Stomach (tissue), 19 donors: ENCODE measurements at places on chromosomes 7 and 10. TPM values are rescaled to one million over a fixed set of nuclear protein-coding genes. Genes with fewer than 3 reads are reported as not detected.

DNA sequence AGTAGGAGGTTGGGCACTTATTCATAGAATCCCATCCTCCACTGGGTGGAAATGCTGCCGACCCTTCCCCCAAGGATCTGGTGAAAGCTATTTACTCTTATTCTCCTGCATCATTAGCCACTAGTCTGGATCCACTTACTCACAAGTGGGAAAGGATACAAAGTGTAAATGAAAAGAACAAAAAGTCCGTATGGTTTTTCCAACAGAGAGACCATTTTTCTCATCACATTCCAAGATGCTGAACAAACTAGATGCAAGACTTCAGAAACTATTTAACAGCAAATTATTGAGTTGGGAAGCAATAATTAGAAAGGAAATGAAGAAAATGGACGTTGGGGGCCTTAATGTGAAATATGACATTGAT lies 242.4 kb upstream of the GLI3 start:
- DNase-seq: no peak

GRCh38 chr7:122629412-122629953 lies 69.4 kb downstream of the RNF133 start:
- DNase-seq: no peak

The FAM24B gene
- 3.1 TPM for polyA plus RNA-seq

DNA sequence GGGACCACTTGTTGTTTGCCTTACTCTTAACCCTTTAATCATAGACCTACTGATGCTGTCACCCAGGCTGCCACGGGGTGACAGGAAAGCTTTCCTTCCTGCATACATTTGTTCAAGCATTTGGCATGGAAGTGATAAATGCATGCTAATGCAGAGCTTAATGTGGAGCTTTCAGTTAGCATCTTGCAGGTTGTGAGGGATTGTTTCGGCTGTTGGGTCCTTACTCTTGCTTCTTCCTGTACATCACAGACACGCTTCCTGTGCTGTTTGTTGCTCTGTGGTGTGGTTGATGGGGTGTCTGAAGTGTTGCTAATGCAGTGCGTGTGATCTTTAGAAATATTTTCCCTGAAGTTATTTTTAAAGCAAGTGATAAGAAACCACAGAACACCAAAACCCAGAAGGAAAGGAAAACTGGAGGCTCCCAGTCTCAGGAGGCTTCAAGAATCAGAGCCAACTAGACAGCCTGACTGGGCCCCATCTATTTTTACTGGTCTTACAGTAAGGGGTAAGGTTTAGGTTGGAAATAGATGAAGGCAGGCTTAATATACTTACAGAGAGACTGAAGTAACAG lies 143.1 kb downstream of the CHN2 start:
- no peak for DNase-seq

DNA sequence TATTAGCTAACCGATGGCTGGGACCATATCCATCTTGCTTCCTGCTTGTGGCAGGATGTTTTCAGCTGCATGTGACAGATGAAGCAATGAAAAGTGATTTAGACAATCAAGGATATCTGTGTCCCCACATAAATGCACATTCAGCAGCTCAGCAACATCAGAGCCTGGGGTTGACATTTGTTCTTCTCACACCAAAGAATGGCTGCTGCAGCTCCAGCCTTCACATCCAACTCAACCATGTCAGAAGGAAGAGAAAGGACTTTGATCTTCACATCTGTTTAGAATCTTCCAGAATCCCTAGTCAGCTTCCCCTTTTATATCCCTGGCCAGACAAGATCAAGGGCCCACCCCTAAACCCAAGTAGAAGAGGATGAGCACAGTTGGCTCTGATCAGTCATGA lies 11.9 kb upstream of the FRMPD2 start:
- no peak for DNase-seq

DNA sequence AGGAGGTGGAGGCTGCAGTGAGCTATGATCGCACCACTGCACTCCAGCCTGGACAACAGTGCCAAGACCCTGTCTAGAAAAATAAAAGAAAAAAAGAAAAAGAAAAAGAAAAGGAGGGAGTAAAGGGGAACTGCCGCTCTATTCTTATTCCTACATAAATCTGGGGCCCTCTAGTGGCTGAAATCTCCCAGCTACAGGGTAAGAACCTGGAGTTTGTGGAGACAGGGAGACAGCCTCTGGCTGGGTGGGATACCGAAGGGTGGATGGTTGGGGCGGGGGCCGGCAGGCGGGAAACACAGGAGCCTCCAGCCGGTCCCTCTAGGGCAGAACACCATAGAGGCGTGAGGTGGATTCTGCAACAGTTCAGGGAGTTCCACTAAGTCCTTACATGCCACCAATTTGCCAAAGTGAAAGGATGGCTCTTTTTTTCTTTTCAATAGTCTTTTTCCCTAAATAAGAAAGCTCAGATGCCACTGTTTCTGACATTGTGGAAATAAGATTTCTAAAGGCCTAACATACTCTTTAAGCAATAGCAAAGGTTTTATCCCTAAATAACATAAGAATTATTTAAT lies 117.3 kb downstream of the SVIL start:
- peak; percentile 43 for DNase-seq

GRCh38 chr7:134823400-134823799 lies 44.0 kb downstream of the CALD1 start:
- no peak for DNase-seq

DNA sequence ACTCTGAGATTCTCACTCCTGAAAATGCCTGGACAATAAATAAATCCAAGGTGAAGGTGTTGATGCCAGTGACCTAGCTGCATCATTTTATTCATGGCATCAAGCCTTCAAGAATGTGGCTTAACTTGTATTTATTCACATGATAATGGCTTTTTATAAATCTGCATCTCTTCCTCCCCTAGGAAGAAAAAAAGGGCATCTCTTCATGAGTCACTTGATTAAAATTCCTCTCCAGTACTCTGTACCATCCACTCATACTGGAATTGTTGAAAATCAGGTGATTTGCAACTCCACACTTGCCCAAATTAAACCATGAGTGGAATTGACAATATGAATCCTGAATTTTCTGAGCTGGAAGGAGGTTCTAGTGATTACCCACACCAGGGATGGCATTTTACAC lies 30.2 kb downstream of the PTPRE start:
- DNase-seq: no peak

DNA sequence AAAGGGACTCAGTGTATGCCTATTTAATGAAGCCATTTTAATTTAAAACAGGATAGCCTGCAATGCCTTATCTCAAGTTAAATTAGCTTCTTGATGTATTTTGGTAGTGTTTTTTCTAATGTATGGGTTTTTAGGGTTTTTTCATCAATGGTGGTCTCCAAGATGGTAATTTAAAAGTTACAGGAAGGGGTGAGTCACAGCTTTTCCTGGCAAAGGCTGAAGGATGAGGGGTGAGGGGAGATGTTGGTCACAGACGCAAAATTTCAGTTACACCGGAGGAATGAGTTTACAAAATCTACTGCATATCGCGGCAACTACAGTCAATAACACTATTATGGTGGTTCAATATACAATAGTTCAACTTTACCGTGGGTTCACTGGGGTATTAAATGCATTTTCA lies 31.6 kb downstream of the CCDC3 start:
- DNase-seq: no peak

- no peak for DNase-seq
Observed at GRCh38 chr7:936386-937054, 18.0 kb downstream of the ADAP1 start.
